Activated T-helper 9 cell treated with anti-CD3 and anti-CD28 coated beads, Interleukin-2, amount 50 U/mL, for 16 hours (primary cell): ENCODE measurements at places on chromosomes 13 and 19.

DNA sequence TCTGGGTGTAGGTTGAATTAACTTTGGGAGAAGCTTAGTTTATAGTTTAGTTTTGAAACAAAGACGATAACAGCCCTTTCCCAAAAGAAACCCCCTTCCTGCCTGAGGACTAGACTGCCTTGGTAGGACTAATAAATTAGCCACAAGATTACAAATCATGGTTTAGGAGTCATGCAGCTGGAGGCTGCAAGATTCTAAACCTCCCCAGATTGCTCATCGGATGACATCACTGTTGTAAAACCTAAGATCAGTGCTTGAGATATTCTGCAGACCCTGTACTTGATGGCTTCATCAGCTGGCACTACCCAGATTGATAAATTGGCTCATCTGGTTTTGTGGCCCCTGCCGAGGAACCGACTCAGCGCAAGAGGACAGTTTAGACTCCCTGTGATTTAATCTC lies 35.9 kb upstream of the MPHOSPH8 start:
- no peak for DNase-seq

GRCh38 chr19:45883881-45884681 lies 1.9 kb downstream of the IRF2BP1 start:
- no peak for DNase-seq

- DNase-seq: no peak
These were observed 4.7 kb upstream of the CYP2A13 start for GRCh38 chr19:41083516-41083915.

DNA sequence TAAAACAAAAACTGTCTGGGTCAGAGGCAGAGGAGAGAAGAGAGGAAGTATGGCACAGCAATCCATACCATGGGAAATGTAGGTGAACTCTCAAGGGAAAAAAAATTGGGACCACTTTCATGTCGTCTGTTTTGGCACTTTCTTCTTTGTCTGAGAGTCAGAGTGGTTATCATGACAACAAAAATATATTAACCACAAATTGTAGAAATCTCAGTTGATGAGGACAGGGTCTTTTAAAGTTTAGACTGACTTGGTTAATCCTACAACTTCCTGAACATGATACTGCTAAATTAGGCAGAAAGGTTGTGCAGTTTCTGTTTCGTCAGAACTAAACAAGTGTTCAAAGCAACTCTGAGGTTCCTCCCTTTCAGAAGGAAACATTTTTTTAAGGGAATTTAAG lies 15.2 kb downstream of the KLF5 start:
- no peak for DNase-seq

DNA sequence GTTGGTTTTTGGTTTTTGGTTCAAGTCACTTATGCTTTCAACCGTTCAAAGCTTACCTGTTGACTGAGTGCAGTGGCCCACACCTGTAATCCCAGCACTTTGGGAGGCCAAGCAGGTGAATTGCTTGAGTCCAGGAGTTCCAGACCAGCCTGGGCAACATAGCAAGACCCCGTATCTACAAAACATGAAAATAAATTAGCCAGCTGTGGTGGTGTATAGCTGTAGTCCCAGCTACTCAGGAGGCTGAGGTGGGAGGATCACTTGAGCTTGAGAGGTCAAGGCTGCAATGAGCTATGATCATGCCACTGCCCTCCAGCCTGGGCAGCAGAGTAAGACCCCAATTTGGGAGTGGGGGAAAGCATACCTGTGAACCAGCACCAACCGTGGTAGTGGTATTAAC lies 43.7 kb downstream of the PEX11G start:
- DNase-seq: no peak

DNA sequence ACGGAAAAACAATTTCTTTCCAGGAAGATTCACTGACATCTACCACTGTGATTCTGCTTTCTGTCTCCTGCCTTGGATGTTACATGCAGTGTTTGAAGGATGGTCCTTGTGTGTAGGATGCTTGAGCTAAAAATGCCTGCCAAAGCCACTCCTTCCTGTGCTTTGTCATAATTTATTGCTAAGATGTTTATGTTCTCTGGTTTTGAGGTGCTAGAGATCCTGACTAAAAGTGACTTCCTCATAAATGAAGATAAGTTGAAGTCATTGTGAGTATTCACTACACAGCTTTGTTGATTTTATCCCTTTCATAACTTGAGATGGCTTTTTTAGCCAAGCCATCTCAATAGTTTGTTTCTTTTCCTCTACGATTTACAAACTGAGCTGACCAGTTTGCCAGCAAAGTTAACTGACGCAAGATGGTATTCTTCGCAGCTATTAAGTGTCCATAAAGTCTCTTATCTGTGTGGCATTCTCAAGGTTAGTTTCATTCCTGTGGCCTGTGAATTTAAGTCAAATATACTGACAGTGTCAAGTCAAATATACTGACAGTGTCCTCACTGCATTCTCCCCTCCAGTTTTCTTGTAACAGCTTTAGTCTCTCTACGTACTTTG lies 15.7 kb upstream of the FBXL3 start:
- no peak for DNase-seq

DNA sequence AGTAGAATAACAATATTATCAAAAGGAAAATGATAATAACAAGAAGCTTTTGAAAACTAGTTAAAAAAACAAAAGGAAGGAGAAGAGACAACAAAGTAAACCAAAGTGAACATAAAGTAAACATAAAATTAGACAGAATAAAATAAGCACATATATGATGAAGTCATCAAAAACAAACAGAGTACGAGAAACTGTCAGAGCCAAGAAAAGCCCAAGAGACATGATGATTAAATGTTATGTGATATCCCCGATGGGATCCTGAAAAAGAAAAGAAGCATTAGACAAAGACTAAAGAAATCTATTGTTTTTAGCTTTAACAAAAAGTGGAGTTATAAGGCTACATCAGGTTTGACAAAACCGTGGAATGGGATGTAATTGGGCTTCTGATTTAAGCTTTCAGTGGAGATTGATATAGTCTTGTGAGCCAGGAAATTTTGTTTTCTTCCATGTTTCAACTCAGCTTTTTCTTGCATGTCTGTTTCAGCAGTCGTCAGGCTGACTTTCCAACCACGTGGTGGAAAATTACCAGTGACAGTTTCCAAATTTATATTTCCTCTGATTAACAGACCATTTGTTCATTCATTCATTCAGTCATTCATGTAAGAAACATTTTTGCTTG lies 64.9 kb downstream of the KL start:
- no peak for DNase-seq

GRCh38 chr19:53910170-53910518 lies 1.1 kb downstream of the CACNG7 start:
- DNase-seq: no peak

DNA sequence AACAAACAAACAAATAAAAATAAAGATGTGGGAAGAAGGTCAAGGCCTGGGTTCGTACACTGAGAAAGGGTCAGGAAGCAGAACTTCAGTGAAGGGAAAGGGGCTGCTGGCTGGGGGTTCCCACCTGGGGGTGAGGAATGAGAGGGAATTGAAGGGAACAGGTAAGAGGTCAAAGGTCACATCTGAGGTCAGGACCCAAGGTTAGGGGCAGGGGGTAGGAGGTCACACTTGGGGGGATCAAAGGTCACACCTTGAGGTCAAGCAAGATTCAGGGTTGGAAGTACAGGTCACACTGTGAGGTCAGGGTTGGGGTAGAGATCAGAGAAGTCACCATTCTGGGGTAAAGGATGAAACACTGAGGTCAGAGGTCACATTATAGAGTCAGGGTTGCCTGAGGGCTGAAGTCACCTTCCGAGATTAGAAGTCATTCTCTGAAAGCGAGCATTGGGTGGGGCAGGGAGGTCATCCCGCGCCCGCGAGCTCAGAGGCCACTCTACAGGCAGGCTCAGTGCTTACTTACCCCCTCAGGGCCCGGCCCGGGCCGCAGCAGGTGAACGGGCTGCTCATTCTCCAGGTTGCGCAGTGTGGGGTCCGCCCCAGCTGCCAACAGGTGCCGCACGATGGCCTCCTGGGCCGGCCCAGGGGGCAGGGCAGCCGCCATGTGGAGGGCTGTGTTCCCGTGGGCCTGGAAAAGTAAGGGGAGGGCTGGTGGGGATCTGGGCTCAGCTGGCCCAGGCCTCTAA lies 10.8 kb downstream of the NFKBID start:
- DNase-seq: no peak

DNA sequence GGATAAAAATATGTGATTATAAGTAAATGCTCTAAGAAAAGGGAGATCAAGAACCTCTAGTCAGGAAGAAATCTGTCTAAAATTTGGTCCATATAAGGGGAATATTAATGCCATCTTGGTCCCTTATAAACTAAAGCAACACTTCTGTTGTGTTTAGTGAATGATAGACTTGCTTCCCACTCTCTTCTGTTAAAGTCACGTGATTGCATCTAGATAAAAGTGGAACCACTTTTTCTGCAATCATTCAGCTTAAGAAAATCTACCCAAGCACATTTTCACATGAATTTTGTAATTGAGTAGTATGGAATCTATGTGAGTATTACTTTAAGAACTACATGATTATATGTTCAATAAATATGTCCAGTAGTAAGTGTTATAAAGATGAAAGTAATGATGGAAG lies 782.9 kb upstream of the MIR17HG start:
- no peak for DNase-seq

- no peak for DNase-seq
These were observed 4.6 kb upstream of the SLC44A2 start for GRCh38 chr19:10620786-10621185.

GRCh38 chr13:28494778-28495537 lies at the start of gene FLT1:
TSS of gene FLT1 (minus strand) at chr13:28495128. CDS start at chr13:28494843, 285 bp downstream.
- DNase-seq: no peak

GRCh38 chr19:41930322-41930722 lies 2.1 kb upstream of the ERFL start:
- DNase-seq: no peak

GRCh38 chr13:110408286-110408685 lies 101.2 kb downstream of the COL4A2 start:
- DNase-seq: no peak

GRCh38 chr13:70042193-70042592 lies 65.4 kb upstream of the ATXN8OS start:
- no peak for DNase-seq

DNA sequence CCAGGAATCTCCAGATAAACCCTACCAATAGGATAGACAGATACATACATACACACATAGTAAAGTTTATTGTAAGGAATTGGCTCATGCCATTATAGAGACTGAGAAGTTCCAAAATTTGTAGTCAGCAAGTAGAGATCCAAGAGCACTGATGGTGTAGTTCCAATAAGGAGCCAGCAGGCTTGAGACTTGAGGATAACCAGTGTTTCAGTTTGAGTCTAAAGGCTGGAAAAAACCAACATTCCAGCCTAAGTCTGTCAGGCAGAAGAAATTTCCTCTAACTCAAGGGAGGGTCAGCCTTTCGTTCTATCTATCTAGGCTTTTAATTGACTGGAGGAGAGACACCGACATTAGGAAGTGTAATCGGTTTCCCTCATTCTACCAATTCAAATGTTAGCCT lies 110.2 kb upstream of the TSHZ3 start:
- no peak for DNase-seq

DNA sequence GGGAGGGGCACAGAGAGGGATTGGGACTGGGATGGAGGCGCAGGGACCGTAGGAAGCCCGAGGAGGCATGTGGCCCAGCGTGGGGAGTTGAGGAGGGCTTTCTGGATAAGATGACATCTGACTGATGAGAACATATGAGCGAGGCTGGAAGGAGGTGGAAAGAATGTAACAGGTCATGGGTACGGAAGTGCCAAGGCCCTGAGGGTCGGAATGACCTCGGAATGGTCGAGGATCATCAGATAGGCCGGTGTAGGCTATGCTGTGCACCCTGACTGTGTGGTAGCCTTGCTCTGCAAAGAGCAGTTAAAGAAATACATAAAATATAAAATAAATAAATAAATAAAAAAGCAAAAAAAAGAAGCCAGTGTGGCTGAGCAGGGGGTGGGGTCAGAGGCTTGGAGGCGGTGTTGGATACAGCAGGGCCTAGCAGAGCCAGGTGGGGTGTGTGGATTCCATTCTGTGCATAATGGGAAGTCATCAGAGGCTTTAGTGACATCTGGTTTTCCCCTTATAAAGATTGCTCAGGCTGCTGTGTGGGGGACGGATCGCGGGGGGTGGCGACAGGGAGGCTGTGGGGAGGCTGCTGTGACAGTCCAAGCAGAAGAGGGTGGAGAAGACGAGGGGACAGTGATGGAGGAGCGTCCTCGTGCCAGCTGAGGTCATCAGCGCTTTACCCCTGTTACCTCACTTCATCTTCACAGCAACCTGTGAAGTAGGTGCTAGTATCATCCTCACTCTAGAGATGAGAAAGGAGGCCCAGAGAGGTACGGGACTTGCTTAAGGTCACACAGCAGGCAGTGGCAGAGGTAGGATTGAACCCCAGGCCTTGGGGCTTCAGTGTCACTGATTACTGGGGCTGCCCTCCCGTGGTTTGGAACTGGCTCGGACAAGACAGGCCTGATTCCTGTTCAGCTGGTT lies 5.0 kb downstream of the PAK4 start:
- no peak for DNase-seq

GRCh38 chr13:40388617-40389016 lies 277.8 kb downstream of the FOXO1 start:
- DNase-seq: peak; percentile 45

DNA sequence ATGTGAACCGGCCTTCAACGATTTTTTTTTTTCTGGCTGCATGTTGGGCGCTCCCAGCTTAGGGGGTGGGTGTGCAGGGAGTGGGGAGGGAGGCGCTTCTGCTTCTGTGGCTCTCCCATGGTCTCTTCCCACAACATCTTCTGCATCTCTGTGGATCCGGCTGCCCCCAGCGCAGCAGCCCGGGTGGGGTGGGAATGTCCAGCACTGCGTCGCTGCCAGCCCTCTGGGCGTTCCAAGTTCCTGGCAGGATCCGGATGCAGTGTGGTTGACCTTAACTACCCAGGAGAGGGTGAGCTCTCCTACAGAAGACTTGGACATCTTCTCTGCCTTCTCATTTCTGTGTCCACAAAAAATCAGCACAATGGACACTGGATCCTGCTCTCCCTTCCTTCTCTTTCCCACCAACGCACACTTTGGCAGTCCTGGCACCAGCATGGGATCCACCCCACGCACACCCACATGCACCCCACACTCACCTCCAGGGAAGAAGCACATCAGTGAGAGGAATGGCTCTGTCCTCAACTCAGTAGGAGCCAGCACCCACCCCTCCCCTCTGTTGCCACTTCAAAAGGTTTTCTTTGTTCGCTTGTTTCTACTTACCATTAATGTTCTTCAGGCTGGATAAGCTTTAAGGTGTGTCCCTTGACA lies 177.3 kb downstream of the COL4A1 start:
- no peak for DNase-seq

DNA sequence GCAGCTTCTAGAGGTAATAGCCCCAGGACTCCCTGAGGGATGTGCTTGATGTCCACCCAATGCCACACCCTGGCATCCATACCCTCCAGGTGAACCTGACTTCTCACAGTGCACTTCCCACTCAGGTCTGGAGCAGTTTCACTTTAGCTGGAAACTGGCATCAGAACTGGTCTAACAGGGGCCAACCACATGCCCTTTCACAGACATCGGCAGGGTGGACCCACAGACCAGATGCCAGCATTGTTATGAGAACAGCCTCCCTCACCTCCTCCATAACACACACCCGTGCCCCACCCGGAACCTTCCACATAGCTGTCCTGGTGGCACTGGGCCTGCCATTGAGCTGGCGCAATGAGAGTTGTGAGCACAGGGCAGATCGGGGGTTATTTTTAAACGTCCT lies 77.4 kb upstream of the GPR12 start:
- DNase-seq: no peak

GRCh38 chr13:50476577-50477285 lies 366.8 kb downstream of the DLEU7 start:
- no peak for DNase-seq

GRCh38 chr13:106479929-106480328 lies 55.5 kb downstream of the EFNB2 start:
- DNase-seq: no peak
